RWPE1 (cell line): ENCODE measurements at places on chromosomes 7 and 10.

DNA sequence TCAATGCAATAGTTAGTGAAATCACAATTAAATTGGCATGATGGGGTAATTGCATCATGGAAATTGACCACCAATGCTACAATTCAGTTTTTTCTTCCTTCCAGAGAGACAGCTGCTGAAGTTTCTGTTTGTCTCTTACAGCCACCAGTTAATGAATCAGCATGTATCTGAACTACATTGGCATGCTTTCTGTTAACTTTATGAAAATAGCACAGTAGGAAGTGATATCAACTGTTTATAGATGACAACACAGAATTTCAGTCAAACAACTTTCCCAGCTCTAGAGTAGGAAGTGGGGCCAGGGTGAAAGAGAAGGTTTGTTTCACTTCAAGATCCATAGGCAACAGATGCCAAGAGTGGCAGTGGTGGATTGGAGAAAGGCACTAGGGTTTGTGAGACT is 339.6 kb upstream of the VWC2 start:
- no peak for DNase-seq

DNA sequence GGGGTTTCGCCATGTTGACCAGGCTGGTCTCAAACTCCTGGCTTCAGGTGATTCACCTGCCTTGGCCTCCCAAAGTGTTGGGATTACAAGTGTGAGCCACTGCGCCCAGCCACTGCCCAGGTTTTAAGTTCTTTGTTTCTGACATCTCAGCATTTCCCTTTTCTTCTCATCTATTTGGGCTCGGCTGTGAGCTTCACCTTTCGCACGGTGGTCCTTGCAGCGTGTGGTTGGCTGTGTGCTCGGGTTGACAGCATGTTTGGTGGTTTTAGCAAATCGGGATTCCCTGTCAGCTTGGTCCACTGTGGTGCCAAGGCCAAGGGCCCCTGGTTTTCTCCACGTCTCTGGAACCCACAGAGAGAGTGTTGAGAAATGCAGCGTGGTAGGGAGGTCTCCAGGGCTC is 138.8 kb downstream of the DNAJB6 start:
- no peak for DNase-seq

- no peak for DNase-seq
These were observed 84.7 kb upstream of the GNA12 start for GRCh38 chr7:2928613-2929311.

- DNase-seq, result no peak
These were observed 58.6 kb upstream of the PRSS1 start for GRCh38 chr7:142690554-142691182.
